ENCODE measurements at places on chromosomes 5 and 9. TPM values are rescaled to one million over a fixed set of nuclear protein-coding genes. Genes with fewer than 3 reads are reported as not detected.

The RNF224 gene
- not detected for total RNA-seq

The PCDHA9 gene
- total RNA-seq, result 0.22 TPM

The FAM153A gene
- total RNA-seq, result 1.0 TPM

The SLC25A51 gene
- total RNA-seq, result 59.2 TPM

The CORO2A gene
- 2.5 TPM for total RNA-seq

- DNase-seq, result no peak
Measured at GRCh38 chr9:33750307-33750838, 45.0 kb upstream of the PRSS3 start.

DNA sequence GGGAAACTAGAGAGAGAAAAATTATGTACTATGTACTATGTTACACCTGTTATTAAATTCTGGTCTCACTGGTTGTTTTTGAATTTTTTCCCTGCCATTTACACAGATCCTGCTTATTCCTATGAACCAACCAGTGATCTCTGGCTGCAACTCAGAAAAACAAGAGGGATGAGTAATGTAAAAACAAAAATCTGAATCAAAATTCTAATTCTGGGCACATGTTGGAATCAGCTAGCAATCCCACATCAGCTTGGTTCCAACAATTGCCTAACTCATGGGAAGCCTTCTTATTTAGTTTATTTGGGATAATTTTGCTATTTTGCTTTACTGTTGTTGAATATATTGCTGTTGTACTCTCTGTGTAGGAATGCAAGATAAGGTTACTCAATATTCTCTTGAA, 78.3 kb downstream of the PLK2 start:
- DNase-seq, result no peak

DNA sequence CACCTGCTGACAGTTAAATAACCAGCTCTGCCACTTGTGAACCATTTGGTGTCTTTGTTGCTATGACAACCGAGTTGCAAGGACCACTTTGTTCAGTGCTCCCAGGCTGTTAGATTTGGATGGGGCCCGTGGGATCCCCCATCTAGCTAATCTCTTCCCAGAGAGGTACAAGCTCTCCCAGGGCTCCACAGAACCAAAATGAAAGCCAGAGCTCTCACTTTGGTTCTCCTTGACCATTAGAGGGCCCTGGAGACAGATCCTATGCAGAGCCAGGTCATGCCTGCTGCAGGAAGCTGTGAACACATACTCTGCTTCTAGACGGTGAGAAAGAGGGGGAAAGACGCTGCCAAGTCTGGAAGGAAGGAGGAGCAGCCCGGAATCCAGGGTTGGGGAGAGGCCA, 224.6 kb downstream of the GABBR2 start:
- DNase-seq, result no peak

DNA sequence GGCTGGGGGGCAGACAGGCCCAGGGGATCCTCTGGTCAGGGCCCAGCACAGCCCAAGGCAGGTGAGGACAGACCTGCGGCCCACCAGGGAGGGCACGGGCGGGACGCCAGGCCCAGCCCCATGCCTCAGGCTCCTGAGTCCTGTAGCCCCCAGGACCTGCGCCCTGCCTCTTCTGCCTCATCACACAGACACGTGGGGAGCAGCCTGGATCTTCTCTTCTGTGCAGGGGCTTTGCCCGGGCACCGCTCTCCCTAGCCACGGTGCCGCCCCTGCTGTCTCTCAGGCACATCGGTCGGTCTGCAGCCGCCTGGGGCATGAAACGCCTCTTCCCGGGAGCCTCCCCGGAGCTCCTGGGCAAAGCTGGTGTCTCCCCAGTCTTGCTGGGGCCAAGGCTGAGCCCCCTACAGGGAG, 40.2 kb upstream of the EGFL7 start:
- no peak for DNase-seq

DNA sequence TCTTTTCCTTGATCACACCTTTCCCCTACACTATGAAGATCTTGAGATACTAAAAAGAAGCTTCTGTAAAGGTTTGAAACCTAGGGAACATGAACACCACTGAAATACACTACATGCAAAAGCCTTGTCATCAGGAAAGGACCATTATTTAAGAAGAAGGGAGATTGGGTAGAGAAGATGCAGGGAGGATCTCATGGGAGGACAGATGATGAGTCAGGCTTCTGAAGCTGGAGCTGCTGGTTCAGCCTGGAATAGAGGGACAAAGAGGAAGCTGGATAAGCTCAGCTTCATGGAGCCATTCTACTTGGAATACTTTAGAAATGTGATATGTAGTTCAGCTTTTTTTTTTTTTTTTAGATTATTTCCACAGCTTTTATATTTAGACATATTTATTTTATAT, 169.8 kb downstream of the MAN2A1 start:
- DNase-seq, result no peak

DNA sequence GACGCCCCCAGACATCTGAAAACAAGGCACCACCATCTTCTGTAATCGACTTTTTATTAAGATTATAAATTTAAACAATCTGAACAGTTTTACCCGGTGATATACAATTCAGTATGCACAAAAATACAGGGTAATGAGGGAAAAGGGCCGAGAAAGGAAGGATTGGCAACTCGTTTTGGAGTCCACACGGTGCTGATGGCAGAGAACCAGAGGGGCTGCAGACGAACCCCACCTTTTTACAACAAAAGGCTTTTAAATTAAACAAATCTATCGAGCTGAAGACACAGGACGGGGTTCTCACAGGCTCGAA, 2.6 kb downstream of the IER5L start:
- no peak for DNase-seq

- no peak for DNase-seq
Measured at GRCh38 chr5:142655339-142656267, 30.3 kb downstream of the FGF1 start.

- DNase-seq, result no peak
Measured at GRCh38 chr9:126697330-126697729, 83.6 kb downstream of the LMX1B start.

GRCh38 chr5:180670157-180670556, 20.8 kb upstream of the FLT4 start:
- no peak for DNase-seq

GRCh38 chr5:33957577-33958150, 21.5 kb downstream of the RXFP3 start:
- DNase-seq, result no peak

GRCh38 chr5:96283589-96283988, 149.5 kb downstream of the PCSK1 start:
- no peak for DNase-seq

GRCh38 chr9:93207326-93207814, 23.4 kb downstream of the WNK2 start:
- no peak for DNase-seq

- DNase-seq, result no peak
Measured at GRCh38 chr5:96408210-96408777, 24.8 kb downstream of the PCSK1 start.

Measured in mesenteric fat pad (tissue), 1 donor.